ENCODE measurements at places on chromosomes 12 and 14.

DNA sequence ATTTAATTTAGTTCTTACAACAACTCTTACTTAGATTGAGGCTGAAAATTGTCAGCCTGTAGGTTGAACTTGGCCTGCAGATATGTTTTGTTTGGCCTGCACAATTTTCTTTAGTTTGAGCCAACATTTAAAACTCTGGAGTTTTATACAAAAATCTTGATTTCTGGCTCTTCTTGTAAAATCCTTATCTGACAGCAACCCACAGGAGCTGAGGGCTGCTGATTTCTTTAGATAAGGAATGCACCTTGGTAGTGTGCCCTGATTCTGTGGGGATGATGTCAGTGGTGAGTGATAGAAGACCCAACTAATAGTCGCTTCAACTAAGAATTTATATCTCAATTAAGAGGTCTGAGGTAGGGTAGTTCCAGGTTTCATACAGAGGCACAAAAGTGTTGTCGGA is 49.5 kb downstream of the SOCS2 start:
- no peak for DNase-seq

DNA sequence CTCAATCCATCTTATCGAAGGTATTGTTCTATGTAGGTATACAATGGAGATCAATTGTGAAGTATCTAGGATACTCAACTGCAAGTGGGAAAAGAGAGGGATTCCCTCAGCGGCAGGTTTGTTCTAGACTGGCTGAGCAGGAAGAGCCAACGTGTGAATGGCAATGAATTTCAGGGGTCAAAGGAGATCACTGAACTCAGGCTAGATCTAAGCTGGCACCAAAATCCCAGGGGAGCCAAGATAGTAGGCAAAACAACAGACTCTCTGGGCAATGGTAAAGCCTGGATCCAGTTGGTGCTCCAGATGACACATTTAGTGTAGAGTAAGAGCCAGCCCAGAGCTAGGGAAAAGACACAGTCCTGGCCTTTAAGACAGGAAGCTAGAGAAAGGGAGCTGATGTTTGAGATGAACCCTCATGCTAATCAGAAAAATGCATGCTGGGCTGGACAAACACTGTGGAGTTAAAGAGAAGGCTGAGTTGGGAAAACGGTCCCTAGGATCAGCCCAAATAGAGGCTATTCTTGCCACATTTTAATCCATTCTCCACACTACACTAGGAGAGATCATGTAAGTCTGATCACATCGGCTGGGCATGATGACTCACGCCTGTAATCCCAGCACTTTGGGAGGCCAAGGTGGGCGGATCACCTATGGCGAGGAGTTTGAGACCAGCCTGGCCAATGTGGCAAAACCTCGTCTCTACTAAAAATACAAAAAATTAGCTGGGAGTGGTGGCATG is 45.6 kb downstream of the EFCAB11 start:
- no peak for DNase-seq

- no peak for DNase-seq
Measured at GRCh38 chr12:114733919-114734318, 49.9 kb upstream of the TBX3 start.

DNA sequence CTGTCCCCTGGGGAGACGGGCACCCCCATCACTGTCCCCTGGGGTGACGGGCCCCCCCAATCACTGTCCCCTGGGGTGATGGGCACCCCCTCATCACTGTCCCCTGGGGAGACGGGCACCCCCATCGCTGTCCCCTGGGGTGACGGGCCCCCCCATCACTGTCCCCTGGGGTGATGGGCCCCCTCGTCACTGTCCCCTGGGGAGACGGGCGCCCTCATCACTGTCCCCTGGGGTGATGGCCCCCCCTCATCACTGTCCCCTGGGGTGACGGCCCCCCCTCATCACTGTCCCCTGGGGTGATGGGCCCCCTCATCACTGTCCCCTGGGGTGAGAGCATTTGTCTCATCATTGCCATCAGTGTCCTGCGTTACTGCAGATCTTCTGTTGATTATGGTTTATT is 38.6 kb downstream of the PACS2 start:
- no peak for DNase-seq

DNA sequence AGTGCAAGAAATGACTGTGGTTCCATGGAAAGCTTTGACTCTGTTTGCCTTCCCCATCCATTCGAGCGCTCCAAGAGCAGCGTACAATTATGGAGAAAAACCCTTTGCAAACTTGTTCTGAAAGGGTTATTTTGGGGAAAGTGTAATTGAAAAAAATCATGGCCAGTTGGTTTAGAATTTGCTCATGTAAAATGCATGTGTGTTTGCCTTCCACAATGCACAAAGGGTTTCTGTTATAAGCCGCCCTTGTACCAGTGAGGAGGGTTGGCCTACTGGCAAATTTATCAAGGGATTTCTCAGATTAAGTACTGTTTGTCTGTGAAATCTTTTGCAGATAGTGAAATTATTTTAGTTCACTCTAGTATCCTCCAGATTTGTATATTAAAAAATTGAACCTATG is 62.7 kb upstream of the PELI2 start:
- DNase-seq = no peak

DNA sequence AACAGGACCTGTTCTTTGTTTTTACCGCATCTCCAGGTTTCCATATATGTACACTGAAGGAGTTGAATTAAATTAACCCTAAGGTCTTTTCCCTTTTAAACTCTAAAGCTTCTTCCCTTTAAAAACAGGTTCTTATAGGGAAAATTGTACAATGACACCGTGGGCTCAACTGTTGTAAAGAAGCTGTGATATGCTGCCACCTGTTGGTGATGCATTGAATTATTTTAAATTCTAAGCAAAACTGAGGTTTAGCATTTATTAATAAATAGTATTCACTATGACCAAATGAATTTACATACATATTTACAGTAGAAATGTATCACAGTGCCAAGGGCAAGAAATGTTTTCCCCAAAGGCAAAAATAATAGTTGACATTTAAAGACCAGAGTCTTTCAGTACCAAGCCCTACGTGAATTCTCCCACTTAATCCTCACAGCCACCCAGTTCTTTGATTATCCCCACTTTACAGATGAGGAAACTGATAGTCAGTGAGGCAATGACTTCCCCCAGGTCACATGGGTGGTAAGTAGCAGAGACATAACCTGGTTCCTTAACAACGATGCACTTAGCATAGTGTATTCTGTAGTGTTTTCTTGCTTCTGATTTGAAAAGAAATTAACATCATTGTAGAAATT is 35.7 kb upstream of the TMEM263 start:
- no peak for DNase-seq

GRCh38 chr12:96400631-96401075 is 414 bp upstream of the CDK17 start:
- no peak for DNase-seq

GRCh38 chr14:85824526-85824925 is 294.6 kb downstream of the FLRT2 start:
- no peak for DNase-seq

DNA sequence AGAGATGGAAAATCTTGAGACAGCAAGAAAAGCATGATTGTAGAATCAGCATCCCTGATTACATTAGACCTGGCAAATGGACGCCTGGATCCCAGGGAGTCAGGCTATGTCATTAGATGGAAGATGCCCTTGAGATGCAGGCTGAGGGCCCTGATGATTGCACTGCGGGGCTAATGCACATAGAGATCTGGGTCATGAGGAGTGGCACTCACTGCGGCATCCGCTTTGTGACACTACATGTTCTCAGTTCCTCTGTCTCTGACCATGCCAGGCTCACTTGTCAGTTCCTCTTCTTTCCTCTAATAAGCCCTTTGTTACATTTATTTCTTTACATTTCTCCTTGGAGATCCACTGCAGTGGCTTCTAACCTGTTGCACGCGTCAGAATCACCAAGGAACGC is 70.1 kb upstream of the GPATCH2L start:
- DNase-seq = no peak

DNA sequence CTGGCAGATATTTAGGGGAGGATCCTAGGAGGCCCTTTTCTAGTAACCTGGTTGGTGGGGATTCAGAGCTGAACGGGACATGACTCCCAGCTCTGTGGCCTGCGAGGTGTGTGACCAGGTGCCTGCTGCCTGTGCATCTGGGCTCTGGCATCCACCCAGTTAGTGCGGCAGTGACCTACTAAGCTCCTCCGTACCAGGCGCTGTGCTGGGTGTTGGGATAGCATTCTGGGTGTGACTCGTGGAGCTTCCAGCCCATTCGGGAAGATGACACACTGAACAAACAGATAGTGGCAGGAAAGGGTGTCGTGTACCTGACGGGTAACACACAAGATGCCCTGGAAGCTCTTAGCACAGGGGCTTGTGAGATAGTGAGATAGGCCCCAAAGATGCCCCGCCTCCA is 80.9 kb downstream of the ACACB start:
- no peak for DNase-seq

DNA sequence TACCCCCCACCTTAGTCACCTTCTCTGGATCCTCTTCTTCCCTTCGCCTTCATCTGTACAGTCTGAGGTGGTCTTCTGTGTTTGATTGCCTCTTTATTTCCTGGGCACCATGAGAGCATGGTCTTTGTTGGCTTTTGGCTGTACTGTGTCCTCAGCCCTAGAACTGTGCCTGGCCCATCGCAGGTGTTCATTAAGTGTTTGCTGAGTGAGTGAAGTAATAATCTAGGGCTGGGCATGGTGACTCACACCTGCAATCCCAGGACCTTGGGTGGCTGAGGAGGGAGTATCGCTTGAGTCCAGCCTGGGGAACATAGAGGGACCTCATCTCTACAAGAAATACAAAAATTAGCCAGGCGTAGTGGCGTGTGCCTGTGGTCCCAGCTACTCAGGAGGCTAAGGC is 13.9 kb downstream of the ALDH2 start:
- no peak for DNase-seq

DNA sequence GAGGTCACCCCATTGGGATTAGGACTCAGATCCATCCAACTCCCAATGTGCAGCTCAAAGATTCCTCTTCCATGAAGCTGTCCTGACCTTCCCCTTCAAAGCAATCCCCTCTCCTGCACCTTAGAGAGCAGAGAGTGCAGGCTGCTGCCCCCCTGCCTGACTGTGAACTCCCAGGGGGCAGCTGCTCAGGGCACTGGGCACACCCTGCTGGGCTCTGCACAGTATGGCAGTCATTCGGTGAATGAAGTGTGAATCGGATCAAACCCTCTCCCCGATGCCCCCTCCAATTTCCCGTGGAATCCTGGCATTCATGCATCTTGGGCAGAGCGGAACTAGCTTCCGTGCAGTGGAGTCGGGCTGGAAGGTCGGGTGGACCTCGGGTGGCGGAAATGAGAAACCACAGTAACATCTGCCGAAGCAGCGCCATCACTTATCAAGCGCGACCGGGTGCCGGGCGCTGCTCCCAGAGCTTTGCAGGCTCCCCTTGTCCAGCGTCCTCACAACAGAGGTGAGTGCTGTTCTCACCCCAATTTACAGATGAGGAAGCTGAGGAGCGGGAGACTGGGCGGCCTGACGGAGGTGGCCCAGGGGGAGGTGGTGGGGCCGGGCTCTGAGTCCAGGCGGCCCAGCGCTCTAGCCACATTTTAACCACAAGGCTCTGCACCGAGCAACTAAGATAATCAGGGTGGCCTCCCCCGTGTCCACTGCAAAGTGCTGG is 14.7 kb downstream of the GALNT9 start:
- no peak for DNase-seq

DNA sequence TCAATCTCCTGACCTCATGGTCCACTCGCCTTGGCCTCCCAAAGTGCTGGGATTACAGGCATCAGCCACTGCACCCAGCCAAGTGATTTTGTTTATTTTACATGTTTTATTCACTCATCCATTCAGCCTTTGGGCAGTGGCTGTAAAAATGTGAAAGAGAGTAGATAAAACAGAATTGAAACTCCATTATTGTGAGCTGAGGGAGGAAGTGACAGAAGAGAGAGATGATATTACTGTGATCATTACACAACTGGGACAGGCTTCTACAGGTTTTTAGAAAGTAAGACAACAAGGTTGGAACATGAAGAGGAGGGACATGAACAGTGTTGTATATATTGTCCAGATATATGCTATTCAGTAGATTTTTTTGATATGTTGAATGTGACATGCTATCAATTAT is 25.0 kb downstream of the CREBL2 start:
- DNase-seq = no peak

DNA sequence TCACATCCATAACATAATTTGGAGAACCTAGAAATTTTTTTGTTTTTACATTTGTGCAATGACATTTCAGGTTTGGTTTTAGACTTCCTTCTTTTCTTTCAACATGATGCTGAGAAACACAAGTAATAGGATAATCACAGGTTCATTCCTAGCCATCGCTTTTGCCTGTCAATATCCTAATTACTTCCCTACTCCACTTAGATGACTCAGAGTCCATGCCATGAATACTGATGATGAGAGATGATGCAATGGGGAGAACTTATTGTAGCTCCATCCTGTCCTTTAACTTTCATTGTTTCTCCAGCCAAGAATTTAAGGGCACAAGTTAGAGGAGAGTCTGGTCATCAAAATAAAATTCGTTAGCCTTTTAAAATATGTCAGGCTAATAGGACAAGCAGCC is 101.3 kb downstream of the PTPRO start:
- no peak for DNase-seq

DNA sequence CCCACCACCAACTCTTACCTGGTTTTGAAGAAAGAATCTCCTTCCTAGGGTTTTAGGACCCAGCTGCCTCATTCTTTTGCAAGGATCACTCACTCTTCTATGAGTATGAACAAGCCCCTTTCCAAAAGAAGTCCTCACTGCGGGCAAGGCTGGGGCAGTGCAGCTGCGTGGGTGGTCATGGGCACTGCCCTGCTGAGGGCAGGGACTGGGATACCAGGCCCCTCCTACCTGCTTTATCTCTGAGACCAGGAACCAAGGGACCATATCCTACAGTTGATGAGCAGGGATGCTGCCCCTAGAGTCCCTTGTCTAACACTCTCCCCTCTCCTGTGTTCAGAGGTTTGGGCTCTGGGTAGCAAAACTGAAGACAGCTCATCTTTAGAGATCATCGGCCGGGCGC is 20.5 kb downstream of the HPD start:
- DNase-seq = no peak

DNA sequence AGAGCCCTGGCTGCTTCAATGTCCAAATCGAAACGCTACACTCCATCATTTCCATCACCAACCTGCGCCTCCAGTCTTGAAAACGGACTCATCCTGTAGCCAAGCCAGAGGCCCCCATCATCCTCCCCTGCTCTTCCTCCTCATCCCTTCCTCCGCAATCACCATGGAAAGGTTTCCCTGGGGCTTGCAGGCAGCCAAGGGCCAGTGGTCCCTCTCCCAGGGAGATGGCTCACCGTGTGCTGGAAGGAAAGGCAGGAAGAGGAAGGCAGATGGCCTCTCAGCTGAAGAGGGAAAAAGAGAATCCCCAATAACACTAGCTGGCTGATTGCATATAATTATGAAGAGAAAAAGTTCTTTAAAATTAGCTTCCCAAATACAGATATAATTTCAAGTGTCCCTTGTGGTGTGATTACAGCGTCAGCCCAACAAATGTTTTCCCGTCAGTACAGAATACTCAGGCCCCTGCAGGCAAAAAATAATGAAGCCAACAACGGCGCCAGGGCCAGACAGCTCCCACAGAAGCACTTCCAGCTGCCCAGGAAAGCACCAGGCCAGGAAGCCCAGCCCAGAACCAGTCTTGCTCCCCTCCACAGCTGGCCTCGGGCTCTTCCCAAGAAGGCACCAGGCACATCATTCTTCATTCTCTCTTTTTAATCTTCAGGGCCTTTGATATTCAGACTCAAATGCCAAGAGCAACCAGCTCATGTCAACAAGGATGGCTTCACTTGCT is 24.7 kb downstream of the ITPK1 start:
- DNase-seq = no peak

All from activated effector memory CD4-positive, alpha-beta T cell treated with Interleukin-2 at 50 U/mL for 16 hours (primary cell).